ENCODE measurements at places on chromosomes 12 and 14.

- no peak for DNase-seq
Observed at GRCh38 chr12:71243370-71243769, 85.6 kb upstream of the TSPAN8 start.

- no peak for DNase-seq
Observed at GRCh38 chr12:31773223-31773750, 44.5 kb upstream of the AMN1 start.

GRCh38 chr14:95432144-95433093, 84.0 kb downstream of the SYNE3 start:
- DNase-seq = no peak

DNA sequence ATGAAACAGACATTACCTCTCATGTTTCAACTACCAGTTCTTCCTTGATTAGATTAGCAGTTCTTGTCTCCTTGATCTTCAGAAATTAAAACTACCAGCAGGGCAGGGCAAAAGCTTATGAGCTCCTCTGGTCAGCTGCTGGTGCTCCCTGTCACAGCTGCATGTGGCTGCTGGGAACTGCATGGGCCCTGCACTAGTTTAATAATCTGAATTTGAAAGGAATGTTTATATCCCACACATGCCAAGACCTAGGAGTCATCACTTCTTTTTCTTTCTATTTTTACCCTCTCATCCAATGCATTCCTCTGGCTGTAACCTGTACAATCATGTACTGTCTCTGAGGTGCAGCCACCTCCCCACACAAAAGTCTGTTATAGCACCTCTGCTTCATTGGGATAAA, 73.9 kb downstream of the ARMH4 start:
- DNase-seq = no peak

GRCh38 chr12:128863957-128864356, 10.7 kb downstream of the GLT1D1 start:
- DNase-seq = no peak

GRCh38 chr12:131628023-131628740, 82.7 kb upstream of the SFSWAP start:
- DNase-seq = no peak

- no peak for DNase-seq
Observed at GRCh38 chr14:23435543-23436326, at the start of gene MYH7. MYH7 (minus strand) TSS chr14:23435660; CDS start chr14:23433732, 1,928 bp downstream.

DNA sequence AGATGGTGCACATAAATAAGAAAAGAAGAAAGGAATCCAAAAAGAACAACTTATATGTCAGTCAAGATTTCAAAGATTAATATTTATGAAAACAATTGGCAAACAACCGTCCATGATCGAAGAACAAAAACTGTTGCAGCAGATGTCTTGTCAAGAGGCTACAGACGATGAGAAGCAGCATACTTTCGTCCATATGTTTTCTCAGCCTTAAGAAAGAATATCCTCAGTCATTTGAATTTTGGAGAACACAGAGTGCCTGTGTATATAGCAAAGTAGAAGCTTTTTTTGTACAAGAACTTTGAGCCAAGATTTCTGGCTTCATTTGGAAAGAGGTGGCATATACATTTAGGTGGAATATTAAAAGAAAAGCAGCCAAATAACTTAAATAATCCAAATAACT, 297.2 kb downstream of the ITPR2 start:
- no peak for DNase-seq

DNA sequence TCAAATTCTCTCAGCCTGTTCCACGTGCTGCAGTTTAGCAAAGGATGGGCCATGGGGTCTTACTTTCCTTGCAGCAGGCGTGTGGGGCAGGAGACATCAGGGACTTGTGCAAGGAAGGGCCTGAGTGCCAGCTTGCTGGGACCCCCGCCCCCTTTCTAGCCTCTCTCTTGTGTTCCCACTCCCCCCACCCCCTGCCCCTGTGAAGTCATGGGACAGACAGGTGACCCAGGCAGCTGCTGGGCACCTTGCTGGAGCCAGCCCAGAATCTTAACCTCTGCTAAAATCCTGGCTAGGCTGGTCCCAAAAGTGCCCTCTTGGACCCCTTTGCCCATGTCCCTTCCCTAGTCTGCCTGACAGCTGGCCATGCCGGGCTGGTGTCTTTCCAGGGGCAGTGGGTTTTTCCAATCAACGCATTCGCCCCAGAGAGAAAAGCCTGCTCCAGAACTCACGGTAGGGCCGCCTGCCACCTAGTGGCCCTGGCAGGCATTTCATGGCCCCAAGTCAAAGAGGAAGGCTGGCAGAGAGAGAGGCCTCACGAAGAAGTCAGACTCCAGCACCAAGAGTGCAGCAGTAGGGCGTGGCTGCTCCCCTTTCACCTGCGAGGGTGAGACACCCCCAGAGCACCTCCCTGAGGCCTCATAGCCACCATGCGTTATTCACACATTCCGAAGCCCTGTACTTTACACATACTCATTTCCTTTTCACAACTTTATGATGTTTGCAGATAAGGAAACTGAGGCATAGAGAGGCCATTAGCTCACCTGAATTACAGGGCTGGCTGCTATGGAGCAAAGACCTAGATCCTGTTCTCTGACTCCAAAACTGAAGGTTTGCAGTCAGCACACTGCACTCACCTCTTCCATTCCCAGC, 67.4 kb downstream of the LGMN start:
- DNase-seq = peak; percentile 60

DNA sequence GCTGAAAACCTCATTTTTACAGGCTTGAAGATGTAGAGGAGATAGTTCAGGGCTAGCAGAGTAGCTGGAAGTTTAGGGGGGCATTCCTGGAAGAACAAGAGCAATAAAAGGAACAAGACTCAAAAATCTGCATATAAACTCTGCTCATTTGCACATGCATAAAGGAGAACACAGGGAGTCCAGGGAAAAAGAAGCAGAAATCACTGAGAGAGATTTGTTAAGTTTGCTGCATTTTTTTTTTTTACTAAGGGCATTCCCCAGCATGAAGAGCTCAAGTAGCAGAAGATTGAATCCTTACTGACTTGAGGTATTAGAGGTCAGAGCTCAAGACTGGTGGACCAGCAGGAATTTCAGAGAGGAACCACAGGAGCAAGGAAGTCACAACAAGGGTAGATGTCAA, 28.2 kb upstream of the BCL11B start:
- DNase-seq = no peak

DNA sequence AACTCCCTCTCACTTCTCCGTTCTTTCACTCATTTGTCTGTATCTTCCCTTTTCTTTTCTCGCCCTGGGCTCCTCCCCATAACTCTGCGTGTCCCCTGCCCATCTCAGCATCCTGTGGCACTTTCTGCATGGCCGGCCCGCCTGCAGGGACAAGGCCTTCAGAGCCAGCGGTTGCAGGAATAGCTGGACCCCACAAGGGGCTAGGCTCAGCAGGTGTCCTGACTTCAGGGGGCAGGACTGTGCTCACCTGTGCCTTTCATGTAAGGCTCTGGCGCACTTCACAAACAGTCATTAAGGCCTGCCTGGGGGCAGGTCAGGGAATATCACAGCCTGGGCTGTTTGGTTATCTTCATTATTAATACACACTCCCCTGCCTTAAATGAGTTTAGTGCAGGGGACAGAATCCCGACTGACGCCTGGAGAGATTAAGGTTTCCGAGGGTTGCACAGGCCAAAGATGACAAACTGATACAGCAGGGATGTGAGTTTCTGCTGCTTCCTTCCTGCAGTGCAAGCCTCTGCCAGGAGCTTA, 768.8 kb upstream of the TBX3 start:
- DNase-seq = no peak

DNA sequence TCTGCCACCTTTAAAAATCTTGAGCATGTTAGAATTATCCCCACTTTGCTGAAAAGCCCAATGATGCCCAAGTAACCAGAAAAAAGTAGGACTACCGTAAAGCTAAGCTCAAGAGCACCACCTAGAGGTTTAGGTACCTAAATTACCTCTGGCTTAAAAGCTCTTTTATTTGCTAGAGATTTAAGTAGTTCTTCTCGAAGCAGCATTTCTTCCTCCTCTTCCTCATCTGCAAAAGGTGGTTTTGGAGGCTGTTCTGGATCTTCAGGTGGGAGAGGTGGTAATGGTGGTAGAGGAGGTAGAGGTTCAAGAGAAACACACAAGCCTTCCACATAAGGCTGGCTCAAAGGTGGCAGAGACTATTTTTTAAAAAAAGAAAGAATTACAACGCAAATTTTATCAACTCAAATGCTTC, 26.9 kb downstream of the ZFC3H1 start:
- DNase-seq = no peak

DNA sequence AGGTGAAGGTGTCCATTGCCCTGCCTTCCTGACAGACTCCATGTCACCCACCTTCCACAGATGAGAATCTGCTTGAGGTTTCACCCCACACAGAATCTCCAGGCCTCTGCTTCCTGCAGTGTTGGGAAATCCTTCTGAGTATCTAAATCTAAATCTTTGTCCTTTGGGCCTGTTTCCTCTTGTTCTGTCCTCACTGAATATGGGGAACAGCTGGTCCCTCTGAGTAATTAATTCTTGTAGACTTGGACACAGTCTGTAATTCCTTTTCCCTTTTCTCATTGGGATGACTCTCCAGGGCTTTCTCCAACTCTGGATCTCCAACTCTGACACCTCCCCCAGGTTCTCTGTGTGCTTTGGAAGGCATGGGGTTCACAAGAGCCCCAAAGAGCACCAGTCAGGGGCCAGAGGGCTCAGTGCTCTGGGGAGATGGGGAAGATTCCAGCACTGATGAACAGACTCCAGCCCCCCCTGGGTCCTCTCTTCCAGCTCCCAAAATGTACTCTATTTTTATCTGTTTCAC, 2.3 kb upstream of the ACVRL1 start:
- no peak for DNase-seq
